ENCODE measurements at places on chromosomes 2 and 18.

DNA sequence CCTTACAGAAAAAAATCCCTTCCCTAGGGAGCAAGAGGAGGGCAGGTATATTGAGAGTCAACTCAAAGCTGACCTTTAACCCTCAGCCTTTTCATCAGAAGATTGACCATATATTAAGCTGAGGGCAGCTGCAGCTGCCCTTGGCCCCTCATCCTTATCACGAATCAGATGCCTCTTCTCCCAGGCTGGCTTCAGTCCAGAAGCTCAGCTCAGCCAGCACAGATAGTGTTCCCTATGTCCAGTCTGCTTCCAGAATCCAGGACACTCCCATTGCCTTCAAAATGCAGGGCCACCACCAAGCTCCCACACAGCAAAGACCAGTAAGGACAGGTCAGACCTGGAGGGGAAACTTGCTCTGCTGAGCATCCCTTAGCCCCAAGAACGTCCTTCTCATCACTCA lies 146.1 kb downstream of the BCL11A start:
- DNase-seq = no peak

DNA sequence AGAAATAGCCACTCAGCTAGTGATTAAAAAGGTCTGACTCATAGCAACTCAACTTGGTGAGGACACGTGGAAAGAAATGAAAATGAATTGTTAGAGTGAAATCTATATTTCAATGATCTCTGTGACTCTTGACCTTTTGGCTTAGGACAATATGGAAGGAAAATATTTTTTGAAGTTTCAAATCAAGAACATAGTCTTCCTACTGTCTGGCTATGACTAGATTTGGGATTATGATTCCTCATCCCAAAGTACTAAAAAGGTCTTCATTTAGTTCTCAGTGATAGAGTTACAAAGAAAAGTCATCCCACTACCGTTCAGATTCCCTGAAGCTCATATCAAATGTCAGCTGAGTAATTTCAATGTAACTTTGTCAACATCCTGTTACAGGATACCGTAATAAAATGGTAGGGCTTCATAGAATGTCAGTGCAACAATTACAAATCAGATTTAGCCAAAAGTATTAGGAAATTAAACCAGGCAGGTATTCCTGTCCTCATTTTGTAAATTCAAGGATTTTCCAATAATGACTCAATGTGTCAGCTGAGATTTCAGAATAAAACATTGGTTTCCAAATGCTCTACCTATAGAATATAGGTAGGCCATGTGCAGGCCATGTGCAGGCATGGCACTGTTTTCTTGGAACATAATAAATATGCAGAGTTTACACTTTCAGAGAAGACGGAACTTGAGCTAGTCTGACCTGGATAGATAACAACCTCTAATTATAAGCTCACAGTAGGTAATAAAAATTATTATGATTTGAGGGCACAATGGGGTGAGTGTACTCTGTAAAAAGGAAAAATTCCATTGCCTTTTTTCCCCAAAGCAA lies 36.0 kb downstream of the ANKRD29 start:
- no peak for DNase-seq

GRCh38 chr2:133461484-133461883 lies 106.8 kb downstream of the NCKAP5 start:
- DNase-seq = no peak

DNA sequence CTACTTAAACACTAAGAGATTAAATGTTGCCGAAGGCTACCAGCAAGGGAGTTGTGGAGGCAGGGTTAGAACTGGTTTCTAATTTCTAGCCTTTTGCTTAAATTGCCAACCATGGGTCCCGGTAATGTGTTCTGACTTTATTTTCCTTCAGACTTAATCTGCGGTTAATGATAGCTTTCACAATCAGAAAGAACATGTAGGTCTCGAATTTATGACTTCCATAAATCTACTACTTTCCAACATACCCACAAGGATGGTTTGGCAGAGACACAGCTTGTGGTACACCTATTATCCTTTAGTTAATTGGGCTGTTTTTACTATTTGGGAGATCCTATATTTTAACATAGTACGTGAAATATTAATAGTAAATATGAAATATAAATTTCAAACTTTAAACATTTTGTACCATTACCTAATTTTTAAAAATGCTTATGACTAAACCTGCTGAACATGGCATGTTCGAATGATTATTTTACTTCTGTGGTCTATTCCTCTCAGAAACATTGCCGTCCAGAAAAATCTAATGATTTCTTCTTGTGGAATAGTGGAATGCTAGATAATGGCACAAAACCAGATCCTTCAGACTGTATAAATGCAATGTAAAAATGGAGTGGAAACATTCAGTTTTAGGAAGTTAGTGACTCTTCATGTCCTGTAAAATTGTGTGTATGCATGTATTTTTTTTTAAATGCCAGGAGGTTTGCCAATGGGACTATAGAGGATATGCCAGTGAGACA lies 41.3 kb downstream of the PARD3B start:
- no peak for DNase-seq

GRCh38 chr18:74773171-74773624 lies 175.5 kb downstream of the ZNF407 start:
- no peak for DNase-seq

DNA sequence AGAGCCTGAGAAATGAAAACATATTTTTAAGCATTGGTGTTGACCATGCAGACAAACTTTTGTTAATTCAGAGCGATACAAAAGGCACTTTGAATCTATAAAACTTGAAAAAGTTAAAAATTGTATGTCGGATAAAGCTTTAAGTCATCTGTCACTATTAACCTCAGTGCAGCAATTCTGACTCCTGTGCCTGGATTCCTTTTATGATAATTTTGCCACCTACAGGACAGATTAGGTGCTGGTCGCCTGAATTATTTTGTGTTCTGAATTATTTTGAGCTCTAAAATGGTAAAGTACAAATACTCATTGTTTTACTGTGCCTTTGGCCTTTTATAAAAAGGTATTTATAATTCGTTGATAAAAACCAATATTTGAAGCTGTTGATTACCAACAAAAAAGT lies 19.4 kb upstream of the RNF138 start:
- DNase-seq = no peak

GRCh38 chr2:63587814-63588384 lies 378 bp downstream of the WDPCP start:
- DNase-seq = no peak

DNA sequence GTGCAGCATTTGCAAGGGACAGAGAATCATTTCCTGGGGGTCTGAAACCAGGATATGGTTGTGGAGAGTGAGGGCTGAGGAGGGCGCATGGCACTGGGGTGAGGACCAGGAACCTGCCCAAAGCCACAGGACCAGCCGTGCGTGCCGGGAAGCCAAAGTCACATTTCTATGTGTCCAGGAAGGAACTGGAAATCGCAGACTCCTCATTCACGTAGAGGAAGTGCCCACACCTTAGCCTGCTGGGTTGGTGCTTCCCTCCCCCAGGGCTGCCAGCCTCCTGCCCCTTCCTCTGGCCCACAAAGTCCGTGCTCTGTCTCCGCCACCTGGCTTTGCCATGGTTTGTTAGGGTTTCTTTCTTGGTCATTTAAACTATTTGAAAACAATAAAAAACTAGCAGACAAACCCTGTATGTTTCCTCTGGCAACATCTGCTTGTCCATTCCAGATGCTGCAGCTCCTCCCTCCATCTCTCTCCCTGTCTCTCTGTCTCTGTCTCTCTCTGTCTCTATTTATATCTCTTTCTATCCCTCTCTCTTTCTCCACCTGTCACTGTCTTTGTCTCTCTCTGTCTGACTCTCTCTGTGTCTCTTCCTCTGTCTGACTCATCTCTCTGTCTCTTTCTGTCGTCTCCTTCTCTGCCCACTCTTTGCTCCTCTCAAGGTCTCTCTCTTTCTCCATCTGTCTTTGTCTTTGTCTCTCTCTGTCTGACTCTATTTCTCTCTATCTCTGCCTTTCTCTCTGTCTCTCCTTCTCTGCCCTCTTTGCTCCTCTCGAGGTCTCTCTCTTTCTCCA lies 163.2 kb upstream of the TPO start:
- no peak for DNase-seq

DNA sequence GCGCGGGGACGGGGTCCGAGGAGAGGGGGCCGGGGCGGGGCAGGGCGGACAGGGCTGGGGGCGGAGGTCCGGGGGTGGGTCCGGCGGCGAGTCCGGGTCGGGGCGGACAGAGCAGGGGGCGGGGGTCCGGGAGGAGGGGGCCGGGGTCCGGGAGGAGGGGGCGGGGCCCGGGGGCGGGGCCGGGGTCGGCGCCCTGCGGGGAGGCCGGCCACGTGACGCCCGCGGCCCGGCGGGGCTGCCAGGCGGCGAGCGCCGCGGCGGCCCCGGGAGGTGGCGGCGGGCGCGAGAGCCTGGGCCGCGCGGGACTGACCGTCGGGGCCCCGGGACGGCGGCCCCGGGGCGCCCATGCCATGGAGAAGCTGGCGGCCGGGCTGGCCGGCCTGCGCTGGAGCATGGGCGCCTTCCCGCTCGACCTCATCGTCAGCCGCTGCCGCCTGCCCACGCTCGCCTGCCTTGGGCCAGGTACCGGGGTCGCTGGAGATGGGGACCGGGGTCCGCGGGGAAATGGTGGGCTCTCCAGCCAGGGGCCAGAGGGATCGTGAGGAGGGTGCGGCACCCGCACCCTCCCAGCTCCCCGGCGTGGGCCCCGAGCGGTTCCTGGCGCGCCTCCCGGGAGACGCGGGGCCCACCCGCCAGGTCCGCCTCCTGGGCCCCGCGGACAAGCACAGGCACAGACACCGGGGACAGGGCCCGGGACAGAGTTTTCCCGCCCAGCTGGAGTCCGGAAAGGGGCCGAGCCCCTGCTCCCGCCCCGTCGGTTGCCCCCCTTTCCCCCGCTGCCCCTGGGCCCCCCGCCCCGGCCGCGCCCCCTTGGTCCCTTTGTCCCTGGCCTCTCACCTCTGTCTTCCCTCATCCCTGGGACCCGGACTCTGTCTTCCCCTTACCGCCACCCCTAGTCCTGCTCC lies at the start of gene GAREM2:
Gene GAREM2, plus strand, starts transcription at position 218 of the 905 bp plus-strand sequence. Its CDS starts 133 bp downstream, at position 351.
- DNase-seq = no peak

GRCh38 chr18:7666195-7666776 lies 99.2 kb downstream of the PTPRM start:
- no peak for DNase-seq

DNA sequence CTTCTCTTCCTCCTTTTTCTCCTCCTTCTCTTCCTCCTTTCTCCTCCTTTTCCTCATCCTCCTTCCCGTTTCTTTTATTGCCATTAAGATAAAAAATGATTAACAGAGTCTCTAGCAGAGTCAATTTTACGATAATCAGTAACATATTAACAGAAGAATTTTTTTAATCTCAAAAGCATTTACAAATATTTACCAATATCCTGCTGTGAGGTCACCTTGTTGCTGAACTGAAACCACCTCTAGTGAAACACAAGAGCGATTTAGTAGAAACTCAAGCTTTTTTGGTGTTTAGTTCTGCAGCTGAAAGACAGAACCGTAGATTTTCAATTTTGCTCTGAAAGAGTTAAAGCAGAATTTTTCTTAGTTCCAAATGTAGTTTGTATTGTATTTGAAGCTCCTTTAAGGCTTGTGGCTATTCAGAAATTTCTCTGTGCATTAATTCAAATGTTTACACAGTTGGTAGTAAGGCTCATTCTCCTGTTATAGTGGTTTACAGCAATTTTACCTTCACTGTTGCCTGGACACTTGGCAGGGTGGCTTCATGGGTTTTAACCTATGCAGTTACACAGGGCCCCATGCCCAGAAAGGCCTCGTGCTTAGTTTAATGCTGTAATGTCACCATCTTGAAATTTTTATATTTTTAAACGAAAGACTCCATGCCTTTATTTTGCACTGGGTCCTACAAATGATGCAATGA lies 1106.6 kb upstream of the FAM98A start:
- DNase-seq = no peak

GRCh38 chr2:68827666-68828065 lies 43.5 kb downstream of the BMP10 start:
- no peak for DNase-seq

DNA sequence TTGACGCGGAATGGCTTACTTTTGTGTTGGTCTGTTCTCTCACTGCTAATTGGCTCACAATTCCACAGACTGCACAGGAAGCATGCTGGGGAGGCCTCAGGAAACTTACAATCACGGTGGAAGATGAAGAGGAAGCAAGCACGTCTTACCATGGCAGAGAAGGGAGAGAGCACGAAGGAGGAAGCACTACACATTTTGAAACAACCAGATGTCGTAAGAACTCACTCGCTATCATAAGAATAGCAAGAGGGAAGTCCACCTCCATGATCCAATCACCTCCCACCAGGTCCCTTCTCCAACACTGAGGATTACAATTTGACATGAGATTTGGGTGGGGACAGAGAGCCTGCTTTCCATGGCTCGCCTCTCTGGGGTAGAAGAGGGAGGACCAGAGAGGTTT lies 106.2 kb downstream of the KCNF1 start:
- DNase-seq = no peak

- peak; percentile 14 for DNase-seq
Measured at GRCh38 chr18:69469444-69469919, 68.8 kb downstream of the DOK6 start.

- no peak for DNase-seq
Measured at GRCh38 chr2:145789636-145790035, 1269.7 kb upstream of the ZEB2 start.

DNA sequence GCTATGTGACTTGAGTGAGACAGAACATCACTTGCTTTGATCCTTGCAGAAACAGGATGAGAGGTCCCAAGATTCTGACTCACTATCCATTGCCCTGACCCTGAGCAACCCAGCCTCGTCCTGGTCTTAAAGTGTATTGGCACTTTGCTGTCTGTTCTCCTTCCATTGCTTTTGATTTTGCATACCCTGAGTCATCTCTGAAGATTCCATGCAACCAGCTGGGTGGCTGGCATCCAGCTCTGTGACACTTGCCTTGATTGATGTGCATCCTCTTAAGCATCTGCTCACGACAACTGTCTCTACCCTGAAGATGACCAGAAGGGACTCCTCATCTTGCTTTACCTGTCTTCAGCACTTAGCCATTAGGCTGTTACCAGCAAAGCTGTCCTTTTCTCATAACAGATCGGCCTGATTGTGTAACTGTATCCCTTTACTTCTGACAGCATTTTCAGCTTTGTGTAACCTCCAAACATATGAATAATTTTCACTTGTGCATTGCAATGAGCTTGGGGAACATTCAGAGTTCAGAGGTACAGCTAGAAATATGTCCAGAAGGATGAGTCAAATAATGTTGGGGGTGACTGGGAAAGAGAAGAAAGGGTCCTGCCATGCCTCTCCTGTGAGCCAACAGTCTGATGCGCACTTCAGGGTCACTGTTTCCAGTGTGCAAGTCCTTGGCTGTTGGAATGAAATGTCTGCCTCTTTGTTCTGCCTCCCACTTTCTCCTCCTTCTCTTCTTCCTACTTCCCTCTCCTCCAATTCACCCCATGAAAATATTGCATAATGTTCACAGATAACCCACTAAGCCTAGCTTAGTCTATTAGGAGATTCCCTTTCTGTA lies 249.7 kb upstream of the OSR1 start:
- no peak for DNase-seq

- no peak for DNase-seq
Measured at GRCh38 chr2:122411231-122411630, 655.8 kb downstream of the TSN start.

- DNase-seq = no peak
Measured at GRCh38 chr18:4126939-4127338, 328.2 kb downstream of the DLGAP1 start.

DNA sequence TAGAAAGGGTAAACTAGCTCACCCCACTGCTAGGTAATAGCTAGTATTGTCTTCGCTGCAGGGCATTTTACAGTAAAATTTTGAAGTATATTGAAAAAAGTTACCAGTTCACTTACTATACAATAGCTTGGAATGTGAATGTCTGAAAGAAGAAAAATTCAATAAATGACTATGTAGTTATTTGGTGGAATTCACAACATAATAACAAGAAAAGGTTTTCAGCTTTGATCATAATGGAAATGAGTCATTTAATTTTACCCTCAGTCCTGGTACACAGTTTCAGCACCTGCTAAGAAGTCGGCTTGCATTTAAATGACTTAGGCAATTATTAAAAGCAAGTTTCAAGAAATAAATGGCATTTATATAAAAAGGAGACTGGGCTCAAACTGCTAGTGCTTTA lies 90.4 kb downstream of the NUP35 start:
- DNase-seq = no peak
